ENCODE measurements at places on chromosomes 12 and 14.

- DNase-seq = no peak
These were observed 35.7 kb upstream of the MDM1 start for GRCh38 chr12:68367903-68368302.

DNA sequence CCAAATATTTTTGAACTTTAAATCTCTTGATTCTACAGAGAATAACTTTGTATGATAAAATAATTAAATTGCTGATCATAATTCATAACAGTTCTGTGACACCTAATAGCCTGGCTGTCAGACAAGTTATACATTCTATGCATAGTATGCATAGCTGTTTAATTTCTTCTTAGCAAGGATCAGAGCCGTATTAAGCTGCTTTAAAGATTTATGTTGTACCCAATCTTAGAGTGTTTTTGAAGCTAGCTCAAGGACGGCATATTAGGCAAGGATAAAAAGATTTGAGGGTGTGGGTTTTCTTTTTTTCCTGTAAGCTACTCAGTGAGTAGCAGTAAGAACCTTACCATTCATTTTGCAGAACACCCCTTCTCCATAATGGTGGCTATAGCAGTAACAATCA, 45.9 kb downstream of the SLC17A8 start:
- no peak for DNase-seq

- no peak for DNase-seq
These were observed 126.3 kb upstream of the RTL1 start for GRCh38 chr14:101029668-101030290.

DNA sequence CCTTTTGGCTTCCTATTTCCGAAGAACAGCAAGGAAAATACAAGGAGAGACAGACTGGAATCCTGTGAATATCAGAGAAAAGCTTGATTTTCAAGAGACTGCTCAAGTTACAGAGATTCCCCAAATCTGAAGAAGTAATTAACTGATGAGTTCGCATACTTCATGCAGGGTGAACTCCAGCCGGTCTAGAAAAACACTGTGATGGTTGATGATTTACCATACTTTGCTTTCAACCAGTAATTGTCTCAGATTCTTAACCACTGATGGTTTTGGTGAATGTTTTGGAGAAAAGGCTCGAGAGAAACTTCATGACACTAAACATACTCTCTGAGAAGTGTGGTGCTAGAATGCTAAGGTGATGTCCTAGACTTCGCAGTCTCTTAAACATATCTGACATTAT, 4.4 kb upstream of the PLXNC1 start:
- no peak for DNase-seq

- DNase-seq = no peak
These were observed 533.3 kb downstream of the LRFN5 start for GRCh38 chr14:42140001-42140400.

DNA sequence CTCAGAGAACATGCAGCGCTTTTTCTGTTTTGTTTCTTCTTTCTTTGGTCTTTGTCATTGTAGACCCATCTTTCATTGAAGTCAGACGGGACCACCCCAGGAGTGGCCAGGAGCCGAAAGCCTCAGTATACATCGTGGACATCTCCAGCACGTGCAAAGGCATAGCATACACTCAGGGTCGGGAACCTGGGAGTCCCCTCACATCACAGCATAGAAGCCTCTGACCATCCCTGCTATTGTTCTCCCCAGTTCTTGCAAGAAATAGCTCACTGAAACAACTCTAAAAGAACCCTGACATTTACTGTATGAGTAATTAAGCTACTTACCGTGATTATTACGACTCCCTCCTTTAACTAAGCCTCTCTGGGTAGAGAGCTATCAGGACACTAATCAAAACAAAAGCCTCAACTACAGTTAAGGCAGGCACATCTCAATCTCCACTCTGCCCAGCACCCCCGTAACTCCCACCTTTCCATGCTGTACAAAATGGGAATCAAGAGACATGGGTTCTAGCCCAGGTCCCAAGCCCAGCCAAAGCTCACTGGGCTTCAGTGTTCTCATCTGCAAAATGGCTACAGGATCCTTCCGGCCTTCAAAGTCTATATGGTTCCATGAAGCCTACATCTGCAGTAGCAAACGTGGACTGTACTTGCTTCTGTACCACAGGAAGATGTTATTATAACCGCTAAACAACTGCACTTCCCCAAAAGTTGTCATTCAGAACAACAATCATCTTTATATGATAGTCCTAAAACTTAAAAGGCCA, 6.7 kb downstream of the CCDC88C start:
- no peak for DNase-seq

DNA sequence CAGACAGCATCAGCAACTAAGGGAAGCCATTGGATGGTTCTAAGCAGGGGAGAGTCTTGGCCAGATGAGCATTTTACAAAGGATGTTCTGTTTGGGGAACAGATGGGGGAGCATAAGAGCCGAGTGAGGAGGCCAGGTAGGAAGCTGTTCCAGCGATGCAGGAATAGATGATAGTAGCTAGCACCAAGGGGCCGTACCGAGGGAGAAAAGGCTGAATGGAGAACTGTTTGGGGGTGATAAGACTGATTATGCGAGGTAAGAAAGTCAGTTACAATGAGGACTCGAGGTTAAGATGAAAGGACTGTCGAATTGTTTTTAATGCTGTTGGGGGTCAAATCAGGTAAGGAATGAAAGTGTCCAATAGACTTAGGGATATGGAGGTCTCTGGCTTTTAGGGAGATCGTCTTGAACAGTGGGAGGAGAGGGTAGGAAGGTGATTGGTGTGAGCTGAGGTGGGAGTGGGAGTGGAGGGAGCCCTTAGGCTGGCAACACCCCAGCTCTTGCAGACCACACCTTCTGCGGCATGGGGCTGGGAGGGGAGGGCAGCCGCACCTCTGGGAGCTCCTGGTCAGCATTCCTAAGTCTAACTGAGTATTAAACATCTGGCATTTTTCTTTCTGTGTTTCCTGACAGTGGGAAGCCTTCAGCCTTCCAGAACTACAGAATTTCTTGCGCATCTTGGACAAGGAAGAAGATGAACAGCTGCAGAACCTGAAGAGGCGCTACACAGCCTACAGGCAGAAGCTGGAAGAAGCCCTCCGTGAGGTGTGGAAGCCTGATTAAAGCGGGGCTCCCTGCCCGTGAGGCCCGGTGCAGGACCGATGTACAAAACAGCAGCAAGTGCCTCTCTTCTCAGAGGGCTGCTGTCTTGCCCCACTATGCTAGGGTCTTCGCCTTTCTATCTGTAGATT, 64.8 kb downstream of the GNS start:
- no peak for DNase-seq

DNA sequence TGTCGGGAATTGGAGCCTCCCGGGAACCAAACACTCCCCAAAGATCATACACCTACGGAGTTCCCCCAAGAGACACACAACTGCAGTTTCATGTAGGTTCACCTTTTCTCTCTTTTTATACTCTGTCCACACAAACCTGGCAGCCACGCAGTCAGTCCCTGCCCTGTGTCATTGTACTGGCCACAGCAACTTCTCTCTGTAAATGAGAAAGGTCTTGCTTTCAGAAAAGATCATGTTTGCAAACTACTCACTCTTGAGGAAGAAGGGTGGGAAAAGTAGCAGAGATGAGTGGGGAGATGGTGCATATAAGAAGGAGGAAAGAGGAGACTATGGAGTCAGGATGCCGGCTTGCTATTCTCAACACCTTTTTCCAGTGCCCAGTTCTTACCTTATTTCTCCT, 10.4 kb downstream of the ANG start:
- no peak for DNase-seq

- no peak for DNase-seq
These were observed 2.3 kb downstream of the CORO1C start for GRCh38 chr12:108728820-108729611.

- no peak for DNase-seq
These were observed 203.5 kb downstream of the ATXN7L3B start for GRCh38 chr12:74741112-74741511.

GRCh38 chr14:40362856-40363255, 930.6 kb upstream of the FBXO33 start:
- no peak for DNase-seq

- no peak for DNase-seq
These were observed 15.7 kb upstream of the SLC2A3 start for GRCh38 chr12:7951671-7952070.

- DNase-seq = no peak
These were observed 35.0 kb downstream of the CORO1C start for GRCh38 chr12:108696111-108696995.

DNA sequence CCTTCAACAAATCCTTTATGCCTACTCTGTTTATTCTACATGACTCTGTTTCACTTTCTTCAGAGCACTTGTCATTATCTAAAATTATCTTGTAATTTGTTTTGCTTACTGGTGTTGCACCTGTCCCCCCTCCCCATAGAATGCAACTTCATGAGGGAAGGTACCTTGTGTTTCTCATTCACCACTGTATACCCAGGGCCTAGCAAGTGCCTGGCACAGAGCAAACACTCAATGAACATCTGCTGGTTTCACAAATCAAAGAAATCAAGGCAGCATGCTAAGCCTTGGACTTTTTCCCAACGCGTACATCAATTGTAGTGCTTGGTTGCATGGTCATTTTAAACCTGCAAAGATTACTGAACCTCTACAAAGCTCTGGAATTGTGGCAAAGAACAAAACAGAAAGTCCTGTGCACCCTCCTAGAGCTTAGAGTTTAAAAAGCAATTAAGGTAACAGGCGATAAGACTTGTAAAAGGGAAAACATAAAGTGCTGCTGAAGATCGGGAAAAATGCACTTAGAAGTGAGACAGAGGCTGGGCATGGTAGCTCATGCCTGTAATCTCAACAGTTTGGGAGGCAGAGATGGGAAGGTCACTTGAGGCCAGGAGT, 479.1 kb downstream of the MED13L start:
- no peak for DNase-seq

DNA sequence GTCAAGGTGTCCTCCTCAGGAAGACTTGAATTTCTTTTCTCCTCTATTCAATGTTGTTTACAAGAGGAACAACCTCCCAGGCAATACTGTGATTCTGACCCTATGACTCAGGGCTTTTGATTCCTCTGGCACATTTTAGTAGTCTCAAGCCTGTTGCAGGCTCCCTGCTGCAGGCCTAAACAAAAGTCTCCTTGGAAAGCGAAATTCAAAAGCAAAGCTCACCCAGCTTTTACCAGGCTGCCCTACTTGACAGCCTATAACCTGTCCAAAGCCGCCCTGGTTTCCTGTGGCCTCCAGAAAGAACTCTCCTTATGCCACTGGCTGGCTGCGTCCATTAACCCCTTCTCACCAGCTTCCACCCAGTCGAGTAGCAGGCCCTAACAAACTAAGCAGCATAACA, 11.6 kb downstream of the FGD6 start:
- DNase-seq = peak; percentile 50

GRCh38 chr12:107415834-107416233, 269.8 kb upstream of the PWP1 start:
- DNase-seq = no peak

DNA sequence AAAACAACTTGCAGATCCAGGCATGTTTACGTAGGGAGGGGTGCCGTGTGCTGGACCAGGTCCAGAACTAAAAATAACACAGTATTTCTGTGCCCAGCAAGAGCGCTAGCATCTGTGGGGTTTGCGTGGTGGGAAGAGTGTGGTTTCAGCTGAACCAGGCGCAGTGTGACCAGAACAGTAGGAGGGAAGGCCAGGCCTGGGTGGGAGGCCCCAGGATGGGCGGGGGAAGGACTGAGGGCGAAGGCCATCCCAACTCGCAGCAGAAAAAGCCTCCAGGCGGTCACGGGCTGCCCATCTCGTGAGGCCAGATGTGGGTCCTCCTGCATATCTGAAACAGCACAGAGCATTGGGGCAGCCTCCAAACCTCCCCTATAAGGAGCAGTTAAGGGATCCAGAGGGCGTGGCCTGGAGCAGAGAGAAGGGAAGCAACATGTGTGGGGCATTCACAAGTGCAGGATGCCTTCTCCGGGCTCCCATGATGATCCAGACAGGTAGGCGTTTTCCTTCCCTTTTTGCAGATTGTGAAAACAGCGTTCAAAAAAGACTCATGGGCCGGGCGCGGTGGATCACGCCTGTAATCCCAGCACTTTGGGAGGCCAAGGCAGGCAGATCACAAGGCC, 17.8 kb upstream of the CD9 start:
- no peak for DNase-seq

- no peak for DNase-seq
These were observed 113.6 kb downstream of the GALC start for GRCh38 chr14:87879389-87879788.

GRCh38 chr14:73778736-73779135, 64.6 kb upstream of the PNMA1 start:
- DNase-seq = no peak
